ENCODE measurements at places on chromosomes 11 and 22.
A peak's percentile ranks its signal among the peaks of the same experiment; 100 is the strongest.

- DNase-seq: no peak
These were observed 1561.5 kb upstream of the TENM4 start for GRCh38 chr11:81002374-81002773.

DNA sequence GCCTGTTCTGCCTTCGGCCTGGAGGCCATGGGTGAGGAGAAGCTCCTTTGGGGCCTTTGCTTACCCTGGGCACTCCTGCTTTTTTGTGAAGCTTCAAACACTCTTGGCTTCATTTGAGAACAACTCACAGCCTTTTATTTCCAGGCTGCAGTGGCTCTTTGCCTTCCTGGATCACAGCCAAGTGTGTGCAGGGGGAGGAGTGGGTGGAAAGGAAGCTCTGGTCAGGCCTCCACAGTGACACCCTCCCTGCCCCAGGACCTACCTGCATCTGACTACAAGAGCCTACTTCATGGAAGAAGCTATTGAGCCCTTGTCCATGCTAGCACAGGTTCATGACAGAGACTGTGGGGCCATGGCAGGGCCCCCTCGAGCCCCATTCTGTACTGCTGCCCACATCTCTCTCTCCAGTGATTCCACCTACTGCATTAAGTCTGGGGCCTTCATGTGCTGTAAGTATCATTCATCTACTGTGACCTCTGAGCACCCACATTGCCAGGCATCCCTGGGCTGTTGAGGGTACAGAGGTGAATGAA is 52.3 kb downstream of the GAB4 start:
- DNase-seq: no peak

DNA sequence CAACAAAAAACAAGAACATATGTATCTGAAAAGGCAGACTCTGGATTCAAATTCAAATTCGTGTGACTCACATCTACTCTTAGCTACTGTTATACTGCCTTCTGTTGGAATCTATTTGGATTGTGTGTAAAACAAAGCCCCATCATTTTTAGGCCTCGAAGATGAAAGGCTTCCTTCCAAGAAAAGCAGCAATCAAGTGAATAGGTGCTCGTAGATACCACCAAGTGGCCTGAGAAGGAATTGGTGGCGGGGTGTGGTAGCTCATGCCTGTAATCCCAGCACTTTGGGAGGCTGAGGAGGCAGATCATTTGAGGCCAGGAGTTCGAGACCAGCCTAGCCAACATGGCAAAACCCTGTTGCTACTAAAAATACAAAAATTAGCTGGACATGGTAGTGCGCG is 4.2 kb downstream of the GRAMD1B start:
- DNase-seq: peak; percentile 78

GRCh38 chr22:26546282-26546681 is 34.0 kb upstream of the TFIP11 start:
- DNase-seq: no peak

- peak; percentile 85 for DNase-seq
These were observed 21.1 kb upstream of the UPK3A start for GRCh38 chr22:45263463-45264269.

GRCh38 chr11:18502352-18502751 is 24.4 kb downstream of the TSG101 start:
- no peak for DNase-seq

DNA sequence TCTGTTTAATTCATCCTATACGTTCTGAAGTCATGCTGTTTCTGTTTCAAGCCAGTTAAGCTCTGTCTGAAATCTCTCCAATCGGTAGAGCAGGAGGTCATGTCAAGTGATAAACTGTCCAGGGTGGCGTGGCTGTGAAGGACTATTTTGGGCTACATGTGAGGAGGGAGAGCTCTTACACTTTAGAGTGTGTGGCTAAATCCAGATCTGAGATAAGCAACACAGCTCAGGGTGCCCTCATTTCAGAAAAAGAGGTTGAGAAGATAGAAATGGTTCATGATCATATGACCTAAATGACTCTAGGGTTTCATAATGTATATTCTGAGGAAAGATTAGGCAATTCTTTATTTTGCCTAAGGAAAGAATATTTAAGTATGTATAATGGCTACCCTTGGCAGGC is 8.4 kb downstream of the BLID start:
- DNase-seq: no peak

DNA sequence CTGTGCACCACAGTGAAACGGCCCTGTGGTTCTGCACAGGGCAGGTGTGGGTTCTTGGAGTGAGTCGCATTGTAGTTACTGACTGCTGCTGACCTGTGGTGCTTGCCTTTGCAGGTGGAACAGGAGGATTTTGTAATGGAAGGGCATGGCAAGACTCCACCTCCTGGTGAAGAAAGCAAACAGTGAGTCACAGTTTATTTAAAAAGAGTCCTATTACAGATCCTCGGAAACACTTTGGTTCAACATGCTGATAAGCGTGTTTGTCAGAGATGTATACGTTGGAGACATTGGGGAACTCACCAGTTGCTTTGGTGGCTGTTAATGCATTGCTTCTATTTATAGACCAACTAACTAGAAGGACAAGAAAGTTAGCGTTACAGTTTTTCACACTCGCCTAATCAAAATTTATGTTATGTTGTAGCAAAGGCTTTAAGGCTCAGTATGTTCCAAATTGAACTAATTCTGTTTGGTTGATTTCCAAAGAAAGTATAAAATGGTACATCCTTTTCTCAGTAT is 21.7 kb upstream of the TNRC6B start:
- peak; percentile 74 for DNase-seq

GRCh38 chr22:33341611-33342010 is 283.4 kb upstream of the SYN3 start:
- no peak for DNase-seq

- DNase-seq: no peak
These were observed 114.2 kb upstream of the BID start for GRCh38 chr22:17888439-17888838.

DNA sequence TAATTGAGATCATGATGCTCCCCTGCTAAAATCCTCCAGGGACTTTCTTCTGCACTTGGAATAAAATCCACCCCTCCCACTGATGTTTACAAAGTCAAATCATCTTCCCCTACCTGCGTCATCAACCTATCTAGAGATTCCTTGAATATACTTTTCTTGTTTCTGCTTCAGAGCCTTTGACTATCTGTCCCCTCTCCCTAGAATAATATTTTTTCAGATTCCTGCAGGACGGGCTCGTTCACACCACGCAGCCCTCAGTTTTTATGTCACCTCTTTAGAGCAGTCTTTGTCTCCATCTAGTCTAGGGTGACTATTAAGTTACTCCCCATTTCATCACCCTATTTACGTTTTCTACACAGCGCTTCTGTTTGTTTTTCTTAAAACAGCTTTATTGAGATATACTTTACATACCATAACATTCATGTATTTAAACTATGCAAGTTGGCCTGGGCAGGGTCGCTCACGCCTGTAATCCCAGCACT is 94.8 kb upstream of the SESN3 start:
- DNase-seq: no peak

- no peak for DNase-seq
These were observed 3.9 kb upstream of the NDUFS8 start for GRCh38 chr11:68026391-68027105.

- DNase-seq: no peak
These were observed 8.9 kb downstream of the RELT start for GRCh38 chr11:73384872-73385689.

DNA sequence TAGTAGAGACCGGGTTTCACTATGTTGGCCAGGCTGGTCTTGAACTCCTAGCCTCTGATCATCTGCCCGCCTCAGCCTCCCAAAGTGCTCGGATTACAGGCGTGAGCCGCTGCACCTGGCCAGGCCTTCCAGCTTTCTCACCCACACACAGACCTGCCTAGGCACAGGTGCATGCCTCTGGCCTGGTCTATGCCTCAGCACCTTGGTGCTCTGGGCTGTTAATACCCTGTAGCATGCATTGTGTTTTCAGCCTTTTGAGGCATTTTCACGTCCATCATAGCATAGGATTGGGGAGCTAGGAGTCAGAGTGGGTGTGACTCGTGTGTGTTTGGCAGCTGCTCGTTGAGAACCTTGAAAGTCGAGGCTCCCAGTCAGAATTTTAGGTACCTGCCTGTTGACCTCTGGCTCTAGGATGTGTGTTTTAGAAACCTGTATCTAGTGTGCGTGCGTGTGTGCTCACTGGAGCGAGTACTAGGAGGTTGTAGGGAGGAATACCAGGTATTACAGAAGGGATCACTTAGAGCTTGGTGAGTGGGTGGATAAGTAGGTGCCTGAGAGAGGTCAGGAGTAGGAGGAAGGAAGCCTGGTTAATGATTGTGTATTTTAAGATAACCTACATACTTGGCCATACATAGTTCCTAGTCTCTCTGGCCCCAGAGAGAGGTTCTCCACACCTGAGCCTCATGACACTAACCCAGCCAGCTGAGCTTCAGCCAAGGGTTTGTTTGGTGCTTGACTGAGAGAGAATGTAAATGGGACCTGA is 20.0 kb downstream of the CRKL start:
- DNase-seq: no peak

DNA sequence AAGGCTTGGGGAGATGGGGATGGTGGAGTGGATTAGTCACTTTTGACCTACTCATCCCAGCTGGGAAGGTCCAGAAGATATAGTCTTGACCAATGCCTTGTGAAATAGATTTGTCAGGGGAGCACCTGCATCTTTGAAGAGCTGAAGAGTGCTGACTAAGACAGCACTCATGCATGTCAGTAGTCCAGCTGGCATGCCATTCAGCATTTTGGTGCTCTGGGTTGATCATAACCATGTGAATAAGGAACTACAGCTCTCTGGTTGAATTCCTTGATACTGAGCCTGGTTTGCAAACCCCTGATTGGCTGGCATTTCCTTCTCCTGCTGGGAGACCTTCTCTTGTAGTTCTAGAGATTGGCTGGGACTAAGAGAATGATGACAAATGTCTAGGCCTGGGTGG is 106.8 kb upstream of the ALX4 start:
- no peak for DNase-seq

- DNase-seq: no peak
These were observed 47.4 kb downstream of the ARHGEF12 start for GRCh38 chr11:120383518-120384155.

DNA sequence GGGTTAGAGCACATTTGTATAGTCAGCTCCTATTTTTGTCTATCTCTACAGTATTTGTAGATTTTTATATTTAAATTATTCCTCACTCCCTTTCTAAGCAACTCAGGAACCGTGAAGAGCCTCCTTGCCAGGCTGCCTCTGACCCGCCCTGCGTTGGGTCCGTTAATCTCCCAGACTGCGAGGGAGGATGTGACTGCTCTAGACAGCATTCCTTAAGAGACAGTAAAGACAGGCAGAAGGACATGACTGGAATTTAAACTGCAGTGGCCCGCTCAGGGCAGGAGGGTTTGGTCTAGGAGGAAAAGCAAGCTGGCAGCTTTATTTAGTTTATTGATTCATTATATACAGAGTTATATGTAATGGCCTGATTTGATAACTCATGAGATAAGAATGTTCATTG is 413.7 kb downstream of the TMEM135 start:
- DNase-seq: peak; percentile 30

DNA sequence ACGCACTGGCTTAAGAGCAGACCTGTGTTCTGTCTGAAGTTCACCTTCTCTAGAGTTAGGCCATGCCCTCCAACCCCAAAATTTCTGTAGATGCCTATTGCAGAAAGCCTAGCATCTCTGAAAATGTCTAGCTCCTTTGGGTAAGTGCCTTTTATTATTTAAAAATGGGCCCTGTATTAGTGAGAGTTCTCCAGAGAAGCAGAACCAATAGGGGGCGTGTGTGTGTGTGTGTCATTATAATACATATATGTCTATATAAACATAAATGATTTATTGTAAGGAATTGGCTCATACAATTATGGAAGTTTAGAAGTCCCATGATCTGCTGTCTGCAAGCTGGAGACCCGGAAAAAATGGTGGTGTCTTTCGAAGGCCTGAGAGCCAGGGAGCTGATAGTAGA is 144.7 kb downstream of the TTC17 start:
- peak; percentile 32 for DNase-seq

DNA sequence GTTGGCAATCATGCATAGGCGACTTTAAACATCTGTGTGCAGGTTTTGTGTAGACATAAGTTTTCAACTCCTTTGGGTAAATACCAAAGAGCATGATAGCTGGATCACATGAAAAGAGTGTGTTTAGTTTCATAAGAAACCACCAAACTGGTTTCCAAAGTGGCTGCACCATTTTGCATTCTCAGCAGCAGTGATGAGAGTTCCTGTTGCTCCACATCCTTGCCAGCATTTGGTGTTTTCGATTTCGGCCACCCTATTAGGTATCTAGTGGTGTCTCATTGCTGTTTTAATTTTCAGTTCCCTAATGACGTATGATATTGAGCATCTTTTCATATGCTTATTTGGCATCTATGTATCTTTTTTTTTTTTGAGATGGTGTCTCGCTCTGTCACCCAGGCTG is 62.8 kb upstream of the CCND1 start:
- DNase-seq: no peak

DNA sequence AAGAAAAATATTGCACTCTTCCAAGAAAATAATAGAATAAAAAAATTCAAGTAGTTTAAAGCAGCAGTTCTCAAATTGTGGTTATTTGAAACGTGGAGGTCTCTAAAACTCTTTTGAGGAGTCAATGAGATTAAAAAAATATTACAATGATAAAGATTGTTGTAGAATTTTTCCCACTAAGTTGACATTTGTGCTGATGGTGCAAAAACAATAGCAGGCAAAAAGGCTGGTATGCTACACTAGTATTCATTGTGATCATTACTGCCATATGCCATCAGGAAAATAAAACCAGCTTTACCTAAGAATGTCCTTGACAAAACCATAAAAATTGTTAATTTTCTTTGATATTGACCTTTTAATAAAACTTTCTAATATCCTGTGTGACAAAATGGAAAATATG is 505.2 kb upstream of the ANO5 start:
- DNase-seq: no peak

DNA sequence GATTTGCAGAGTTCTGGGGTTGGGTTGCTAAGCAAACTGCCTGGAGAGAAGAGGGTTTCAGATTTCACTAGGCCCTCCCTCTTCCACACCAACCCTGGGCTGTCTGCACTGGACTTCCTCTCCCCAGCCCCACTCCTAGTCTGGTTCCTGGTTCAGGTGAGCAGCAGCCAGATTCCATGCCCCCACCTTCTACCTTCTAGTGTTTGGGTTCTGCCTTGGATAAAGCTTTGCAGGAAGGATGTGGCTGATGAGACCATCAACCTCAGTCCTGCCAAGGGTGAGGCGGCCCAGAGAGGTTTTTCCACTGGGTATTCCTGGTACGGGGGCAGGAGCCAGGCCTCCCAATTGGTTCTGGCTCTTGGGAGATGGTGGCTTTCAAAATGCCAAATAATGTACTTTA is 68.3 kb downstream of the BCR start:
- peak; percentile 72 for DNase-seq

GRCh38 chr11:13907678-13908077 is 54.8 kb upstream of the SPON1 start:
- no peak for DNase-seq

Data from GM23338 (cell line).